ENCODE measurements at places on chromosomes 2 and 18. TPM values are rescaled to one million over a fixed set of nuclear protein-coding genes. Genes with fewer than 3 reads are reported as not detected.
A peak's percentile ranks its signal among the peaks of the same experiment; 100 is the strongest.

DNA sequence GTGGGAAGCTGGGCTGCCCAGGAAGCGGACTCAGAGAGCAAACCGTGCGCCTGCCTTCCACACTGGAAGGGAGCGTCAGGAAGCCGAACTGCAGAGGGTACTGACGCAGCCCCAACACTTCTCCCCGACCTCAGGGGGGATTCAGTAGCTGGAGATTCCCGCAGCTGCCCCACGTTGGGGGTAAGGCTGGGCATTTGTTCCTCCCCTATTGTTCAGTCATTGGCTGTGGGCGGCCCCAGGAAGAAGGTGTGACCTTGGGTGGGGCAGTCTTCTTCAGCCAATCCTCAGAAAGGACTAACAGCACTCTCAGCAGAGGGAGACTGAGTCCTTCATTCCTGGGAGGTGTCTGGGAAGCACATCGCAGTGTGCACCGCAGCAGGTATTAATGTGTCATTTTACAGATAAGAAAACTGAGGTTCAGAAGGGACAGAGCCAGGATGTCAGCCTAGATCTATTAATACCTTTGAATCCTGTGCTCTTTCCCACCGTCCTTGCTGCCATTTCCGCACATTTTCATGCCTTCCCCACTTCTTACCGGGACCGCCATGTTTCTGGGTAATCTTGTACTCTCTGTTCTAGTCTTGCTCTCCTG lies 12.1 kb upstream of the C18orf32 start:
- no peak for DNase-seq

DNA sequence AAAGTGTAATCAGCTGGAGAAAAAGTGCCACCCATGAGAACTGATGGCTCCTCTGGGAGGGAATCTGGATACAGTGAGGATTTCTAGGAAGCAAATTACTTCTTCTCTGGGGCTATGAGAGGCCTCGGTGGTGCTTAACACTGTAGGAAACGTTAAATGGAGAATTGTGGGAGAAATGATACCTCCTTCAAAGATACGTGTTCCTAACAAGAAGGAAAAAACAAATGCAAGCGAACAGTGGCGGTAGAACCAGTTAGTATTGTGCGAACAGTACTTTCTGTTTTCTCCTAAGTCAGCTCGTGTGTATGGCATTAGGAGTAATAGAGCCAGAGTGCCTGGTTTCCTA lies 587 bp upstream of the MTIF2 start:
- DNase-seq = no peak

DNA sequence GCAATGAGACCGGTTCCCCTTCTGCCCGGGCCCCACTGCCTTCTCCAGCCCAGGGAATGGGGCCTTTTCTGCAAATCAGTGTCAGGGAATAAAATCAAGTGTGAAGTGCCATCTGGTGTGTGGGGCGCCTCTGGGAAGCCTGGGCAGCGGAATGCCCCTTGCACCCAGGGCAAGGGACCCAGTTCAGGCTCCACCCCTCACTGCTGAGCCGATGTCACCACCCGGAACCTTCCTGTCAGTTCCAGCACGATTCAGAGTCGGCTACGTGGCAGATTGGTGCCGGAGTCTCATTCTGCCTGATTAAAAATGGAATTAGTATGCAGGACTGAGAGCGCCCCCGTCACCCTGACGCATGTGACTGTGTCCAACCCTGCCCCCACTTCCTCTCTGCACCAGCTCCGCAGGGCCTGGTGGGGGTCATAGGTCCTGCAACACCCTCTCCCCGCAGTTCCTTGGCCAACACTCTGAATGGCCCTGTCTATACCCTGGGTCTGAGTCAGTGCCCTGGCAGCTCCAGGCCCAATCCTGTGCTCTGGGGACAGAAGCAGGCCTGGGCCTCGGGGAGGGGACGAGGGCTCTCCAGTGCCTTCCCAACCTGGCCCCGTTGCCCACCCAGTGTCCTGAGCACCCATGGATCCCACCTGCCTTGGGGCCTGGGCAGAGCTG lies 8.2 kb upstream of the ALPI start:
- peak; percentile 64 for DNase-seq

- DNase-seq = no peak
These were observed 42.8 kb downstream of the DLGAP1 start for GRCh38 chr18:4412286-4412685.

DNA sequence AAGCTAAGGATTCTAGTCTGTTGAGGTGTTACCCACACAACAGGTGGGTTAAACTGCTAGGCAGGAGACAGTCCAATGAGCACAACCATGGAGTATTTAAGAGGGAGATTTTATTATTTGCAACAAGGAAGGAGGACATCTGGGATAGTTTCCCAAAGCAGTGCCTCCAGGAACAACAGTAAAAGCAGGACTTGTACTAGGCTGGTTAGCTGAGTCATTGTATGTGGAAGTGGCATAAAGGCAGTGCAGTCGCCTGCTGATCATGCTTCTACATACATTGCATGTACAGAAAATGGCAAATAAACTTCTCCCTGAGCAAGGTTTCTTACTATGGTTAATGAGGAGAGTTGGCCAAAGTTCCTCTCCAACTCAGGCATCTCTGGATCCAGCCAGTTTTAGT lies 46.1 kb upstream of the CYTIP start:
- DNase-seq = no peak

The CCDC178 gene
- 2.5 TPM for total RNA-seq

The G6PC2 gene
- total RNA-seq = not detected

DNA sequence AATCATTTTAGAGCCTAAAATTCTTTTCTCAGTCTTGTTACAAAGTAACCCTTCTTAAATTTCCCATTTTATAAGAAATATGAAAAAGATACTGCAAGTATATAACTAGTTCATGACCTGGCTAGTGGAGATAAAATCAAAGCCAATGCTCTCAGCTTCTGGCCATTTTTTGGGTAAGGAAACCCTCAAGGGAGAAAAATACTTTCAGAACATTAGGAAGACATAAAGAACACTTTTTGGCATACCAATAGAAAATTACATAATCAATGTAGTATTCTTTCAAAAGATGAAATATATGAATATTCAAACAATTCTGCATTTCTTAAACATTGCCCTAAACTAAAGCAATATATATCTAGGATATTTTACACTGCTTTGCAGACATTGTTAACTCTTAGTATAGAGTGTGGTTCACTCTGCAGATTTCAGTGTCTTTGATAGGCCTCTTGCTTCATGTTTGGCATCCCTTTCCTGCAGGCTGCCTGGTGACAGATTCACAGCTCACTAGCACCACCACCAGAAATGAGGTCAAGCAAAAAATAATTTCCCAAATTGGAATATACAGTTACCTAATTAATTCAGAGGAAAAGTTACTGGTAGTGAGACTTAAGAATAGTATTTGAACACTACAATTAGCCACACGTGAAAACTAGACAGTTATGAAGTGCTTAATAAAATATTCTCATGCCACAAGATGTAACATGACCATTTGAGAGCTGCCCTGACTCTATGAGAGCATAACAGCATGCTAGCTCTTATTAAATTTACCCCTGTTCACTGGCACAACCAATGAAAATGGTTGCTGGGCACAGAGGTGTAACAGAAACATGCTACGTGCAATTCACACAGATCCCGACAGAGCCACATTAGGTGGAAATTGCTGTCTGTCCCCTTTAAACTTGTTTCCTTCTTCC lies 36.0 kb downstream of the PAIP2B start:
- DNase-seq = no peak

DNA sequence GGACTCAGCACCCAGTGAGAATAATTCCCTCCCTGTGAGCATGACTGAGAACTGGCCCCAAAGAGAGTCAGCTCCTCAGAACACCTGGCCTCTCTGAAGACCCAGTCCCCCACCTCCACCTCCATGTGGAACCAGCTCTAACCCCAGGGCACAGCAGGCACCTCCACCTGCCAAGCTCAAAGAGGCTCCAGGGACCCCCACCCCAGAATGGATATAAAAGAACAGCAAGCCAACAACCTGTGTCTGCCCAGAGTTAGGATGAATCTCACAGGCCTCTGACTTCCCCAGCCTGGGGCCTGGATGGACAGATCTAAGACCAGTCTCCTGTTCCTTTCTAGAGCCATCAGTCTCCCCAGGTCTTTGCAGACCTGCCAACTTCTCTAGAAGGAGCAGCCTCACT lies 498.5 kb downstream of the EIPR1 start:
- DNase-seq = no peak

- DNase-seq = no peak
These were observed 39.5 kb upstream of the TANC1 start for GRCh38 chr2:158928965-158929364.
